Naive thymus-derived CD4-positive, alpha-beta T cell (primary cell): ENCODE measurements at places on chromosomes 7 and 10.

DNA sequence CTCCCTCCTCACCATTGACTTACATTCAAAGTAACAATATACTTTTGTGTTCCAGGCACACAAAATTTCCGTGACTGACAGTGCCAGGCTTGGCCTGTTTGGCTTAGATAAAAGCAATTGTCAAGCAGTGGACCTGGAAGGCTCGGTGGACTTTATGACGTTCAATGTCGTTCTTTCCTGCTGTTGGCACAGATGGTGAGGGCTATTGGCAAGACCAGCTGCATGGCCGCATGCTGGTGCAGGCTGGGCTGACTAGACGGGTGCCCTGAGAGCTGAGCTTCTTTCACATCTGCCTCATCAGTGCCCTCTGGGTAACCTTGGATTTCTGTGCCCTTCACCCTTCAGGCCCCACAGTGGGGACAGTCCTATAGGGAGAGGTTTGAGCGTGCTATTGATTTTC, 45.2 kb downstream of the WIPF3 start:
- no peaks in the 10 kb centered on the region for H3K27me3 ChIP-seq
- no peak for DNase-seq
- H3K27ac ChIP-seq = no peak overlapping the region
- no peaks in the 10 kb centered on the region for H3K36me3 ChIP-seq
- H3K4me1 ChIP-seq = no peaks in the 10 kb centered on the region
- H3K4me3 ChIP-seq = no peak overlapping the region

DNA sequence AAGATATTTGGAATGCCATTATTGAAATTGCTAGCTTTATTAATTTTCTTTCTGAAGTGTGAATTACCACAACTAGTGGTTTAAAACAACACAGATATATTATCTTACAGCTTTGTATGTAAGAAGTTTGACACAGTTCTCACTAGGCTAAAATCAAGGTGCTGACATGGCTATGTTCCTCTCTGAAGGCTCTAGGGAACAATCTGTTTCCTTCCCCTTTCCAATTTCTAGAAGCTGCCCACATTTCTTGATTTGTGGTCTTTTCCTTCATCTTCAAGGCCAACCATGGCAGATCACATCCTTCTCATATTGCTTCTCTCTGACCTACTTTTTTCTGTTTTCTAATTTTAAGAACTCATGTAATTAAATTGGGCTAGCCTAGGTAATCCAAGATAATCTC, 43.3 kb upstream of the SLC26A3 start:
- no peak for DNase-seq
- H3K4me3 ChIP-seq = no peak overlapping the region
- H3K4me1 ChIP-seq = no peaks in the 10 kb centered on the region
- no peak overlapping the region for H3K27ac ChIP-seq
- no peaks in the 10 kb centered on the region for H3K27me3 ChIP-seq

DNA sequence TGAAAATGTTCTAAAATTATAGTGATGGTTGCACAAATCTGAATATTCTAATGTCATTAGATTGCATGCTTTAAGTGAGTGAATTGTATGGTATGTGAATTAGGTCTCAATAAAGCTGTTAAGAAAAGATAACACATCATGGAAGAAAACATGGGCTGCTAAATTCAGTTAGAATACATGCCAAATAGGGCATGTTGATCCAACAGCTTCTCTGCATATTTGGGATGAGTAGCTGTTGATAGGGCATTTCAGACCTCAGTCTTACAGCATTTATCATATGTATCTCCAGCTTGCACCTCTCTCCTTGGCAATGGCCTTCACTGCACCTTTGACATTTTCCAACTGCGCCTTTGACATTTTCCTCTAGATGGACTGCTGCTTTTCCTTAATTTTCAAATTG, 13.2 kb downstream of the CREB5 start:
- DNase-seq = no peak
- no peaks in the 10 kb centered on the region for H3K36me3 ChIP-seq
- H3K27me3 ChIP-seq = peaks cover 7% of the 10 kb centered on the region
- H3K27ac ChIP-seq = no peak overlapping the region
- no peak overlapping the region for H3K4me3 ChIP-seq
- H3K4me1 ChIP-seq = no peaks in the 10 kb centered on the region

- H3K4me1 ChIP-seq = no peaks in the 10 kb centered on the region
- DNase-seq = no peak
- H3K27me3 ChIP-seq = no peaks in the 10 kb centered on the region
- H3K36me3 ChIP-seq = no peaks in the 10 kb centered on the region
- H3K4me3 ChIP-seq = no peak overlapping the region
Observed at GRCh38 chr7:124655990-124656389, 109.6 kb downstream of the GPR37 start.

DNA sequence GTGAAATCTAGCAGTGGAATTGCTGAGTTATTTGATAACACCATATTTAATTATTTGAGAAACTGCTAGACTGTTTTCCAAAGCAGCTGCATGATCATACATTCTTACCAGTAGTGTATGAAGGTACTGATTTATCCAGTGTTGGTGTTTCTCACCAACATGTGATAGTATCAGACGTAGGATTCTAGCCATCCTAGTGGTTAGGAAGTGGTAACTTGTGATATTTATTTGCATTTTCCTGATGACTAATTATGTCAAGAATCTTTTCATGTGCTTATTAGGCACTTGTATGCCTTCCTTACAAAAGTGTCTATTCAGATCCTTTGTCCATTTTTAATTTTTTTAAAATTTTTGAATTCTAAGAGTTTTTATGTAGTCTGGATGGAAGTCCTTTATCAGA, 54.2 kb upstream of the PLXDC2 start:
- H3K36me3 ChIP-seq = no peaks in the 10 kb centered on the region
- H3K27me3 ChIP-seq = no peaks in the 10 kb centered on the region
- H3K4me3 ChIP-seq = no peak overlapping the region
- no peaks in the 10 kb centered on the region for H3K4me1 ChIP-seq

GRCh38 chr10:74909670-74910069, 83.3 kb downstream of the KAT6B start:
- H3K27ac ChIP-seq = no peak overlapping the region
- H3K4me1 ChIP-seq = peaks cover 6% of the 10 kb centered on the region
- H3K4me3 ChIP-seq = no peak overlapping the region
- H3K36me3 ChIP-seq = no peaks in the 10 kb centered on the region
- DNase-seq = no peak

- H3K27ac ChIP-seq = no peak overlapping the region
- H3K4me3 ChIP-seq = no peak overlapping the region
- DNase-seq = no peak
- no peaks in the 10 kb centered on the region for H3K4me1 ChIP-seq
- H3K27me3 ChIP-seq = no peaks in the 10 kb centered on the region
- H3K36me3 ChIP-seq = no peaks in the 10 kb centered on the region
Observed at GRCh38 chr10:55550236-55550635, 749.2 kb upstream of the PCDH15 start.

DNA sequence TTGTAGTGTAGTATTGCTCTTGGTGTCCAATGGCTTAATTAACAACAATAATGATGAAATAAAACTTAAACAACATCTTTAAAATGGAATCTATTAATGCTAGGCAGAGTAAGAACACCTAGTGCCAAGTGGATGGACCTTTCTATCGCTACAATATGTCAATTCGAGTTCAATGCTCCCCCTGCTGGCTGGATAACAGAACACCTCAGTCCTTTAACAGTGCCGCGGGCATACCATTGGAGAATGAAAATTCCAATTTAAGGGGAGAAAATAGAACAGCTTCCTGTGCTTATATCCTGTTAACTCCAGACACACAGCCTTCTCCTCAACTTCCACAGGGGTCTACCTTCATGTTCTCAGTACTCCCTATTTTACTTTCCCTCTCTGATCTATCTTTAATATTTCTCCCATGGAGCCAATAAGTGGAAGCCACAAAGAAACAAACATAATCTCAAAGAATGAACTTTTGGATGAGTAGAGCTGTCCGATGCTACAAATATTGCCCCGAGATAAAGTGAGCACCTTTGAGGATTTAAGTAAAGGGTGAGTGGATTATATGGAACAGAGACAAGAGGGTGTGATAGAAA, 41.4 kb downstream of the COL1A2 start:
- peak; percentile 50 for DNase-seq
- no peaks in the 10 kb centered on the region for H3K4me1 ChIP-seq
- no peak overlapping the region for H3K4me3 ChIP-seq

- H3K36me3 ChIP-seq = no peaks in the 10 kb centered on the region
- no peak for DNase-seq
- no peaks in the 10 kb centered on the region for H3K4me1 ChIP-seq
- H3K27me3 ChIP-seq = no peaks in the 10 kb centered on the region
- H3K27ac ChIP-seq = no peak overlapping the region
- H3K4me3 ChIP-seq = no peak overlapping the region
Observed at GRCh38 chr7:15554744-15555143, 7.1 kb downstream of the AGMO start.

DNA sequence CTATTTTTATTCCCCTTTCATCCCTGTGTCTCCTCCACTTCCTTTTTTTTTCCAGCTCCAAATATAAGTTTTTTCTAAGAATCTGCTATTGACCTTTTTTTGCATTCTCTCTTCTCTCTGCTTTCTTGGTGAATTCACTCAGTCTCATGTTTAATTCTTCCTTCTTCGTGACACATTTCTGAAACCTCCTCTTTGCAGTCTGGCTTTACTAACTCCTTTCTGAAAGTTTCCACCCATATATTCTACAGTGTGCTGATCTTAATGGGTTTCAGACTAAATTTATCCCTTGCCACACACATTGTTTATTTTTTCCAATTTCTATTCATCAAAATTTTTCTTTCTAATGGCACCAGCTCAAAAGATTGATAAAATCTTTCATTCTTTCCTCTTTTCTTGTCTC, 47.8 kb upstream of the CALD1 start:
- H3K4me3 ChIP-seq = no peak overlapping the region
- no peaks in the 10 kb centered on the region for H3K36me3 ChIP-seq
- no peak for DNase-seq
- no peaks in the 10 kb centered on the region for H3K27me3 ChIP-seq
- H3K27ac ChIP-seq = no peak overlapping the region

DNA sequence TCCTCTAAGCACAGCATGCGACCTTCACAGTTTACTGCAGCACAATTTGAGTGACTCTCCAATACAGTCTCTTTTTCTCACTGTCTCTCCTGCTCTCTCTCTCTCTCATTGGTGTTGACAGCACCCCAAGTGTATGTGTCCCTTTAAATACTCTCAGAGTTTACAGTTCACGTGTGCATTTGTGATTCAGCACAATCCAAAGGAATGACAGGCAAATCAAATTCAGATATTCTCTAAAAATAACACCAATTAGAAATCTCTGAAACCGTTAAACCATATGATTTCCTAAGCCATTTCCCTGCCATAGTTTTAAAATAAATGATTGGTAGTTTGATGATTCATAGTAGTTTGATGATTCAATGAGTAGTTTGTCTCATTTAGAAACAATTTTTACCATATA, 104.0 kb upstream of the GAD2 start:
- H3K36me3 ChIP-seq = no peaks in the 10 kb centered on the region
- no peak for DNase-seq
- no peak overlapping the region for H3K27ac ChIP-seq
- H3K4me1 ChIP-seq = no peaks in the 10 kb centered on the region
- H3K27me3 ChIP-seq = no peaks in the 10 kb centered on the region
- no peak overlapping the region for H3K4me3 ChIP-seq

DNA sequence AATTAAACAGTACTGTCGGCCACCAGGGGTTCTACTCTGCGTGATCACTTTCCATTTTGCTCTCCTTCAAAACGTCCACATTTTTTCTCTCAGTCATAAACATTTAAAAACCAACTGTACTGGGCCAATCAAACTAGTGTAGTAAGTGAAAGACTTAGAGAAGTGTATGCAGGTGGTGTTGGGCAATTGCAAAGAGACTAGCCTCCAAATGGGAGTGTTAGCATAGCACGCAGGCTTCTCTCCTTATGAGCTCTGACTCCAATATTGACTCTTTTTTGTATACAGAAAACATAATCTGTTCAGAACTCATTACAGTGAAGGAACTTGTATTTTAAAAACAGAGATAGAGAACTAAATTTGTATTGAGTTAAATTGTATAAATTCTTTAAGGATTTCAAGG, 150.6 kb downstream of the SDK1 start:
- no peaks in the 10 kb centered on the region for H3K4me1 ChIP-seq
- DNase-seq = no peak
- H3K27me3 ChIP-seq = no peaks in the 10 kb centered on the region
- no peaks in the 10 kb centered on the region for H3K36me3 ChIP-seq

GRCh38 chr10:74055383-74056049, 57.6 kb downstream of the VCL start:
- no peak overlapping the region for H3K4me3 ChIP-seq
- DNase-seq = no peak
- H3K36me3 ChIP-seq = no peaks in the 10 kb centered on the region

GRCh38 chr7:47461161-47461560, 120.8 kb downstream of the TNS3 start:
- no peak overlapping the region for H3K4me3 ChIP-seq
- H3K27me3 ChIP-seq = no peaks in the 10 kb centered on the region
- no peak overlapping the region for H3K27ac ChIP-seq
- H3K36me3 ChIP-seq = no peaks in the 10 kb centered on the region
- H3K4me1 ChIP-seq = no peaks in the 10 kb centered on the region

DNA sequence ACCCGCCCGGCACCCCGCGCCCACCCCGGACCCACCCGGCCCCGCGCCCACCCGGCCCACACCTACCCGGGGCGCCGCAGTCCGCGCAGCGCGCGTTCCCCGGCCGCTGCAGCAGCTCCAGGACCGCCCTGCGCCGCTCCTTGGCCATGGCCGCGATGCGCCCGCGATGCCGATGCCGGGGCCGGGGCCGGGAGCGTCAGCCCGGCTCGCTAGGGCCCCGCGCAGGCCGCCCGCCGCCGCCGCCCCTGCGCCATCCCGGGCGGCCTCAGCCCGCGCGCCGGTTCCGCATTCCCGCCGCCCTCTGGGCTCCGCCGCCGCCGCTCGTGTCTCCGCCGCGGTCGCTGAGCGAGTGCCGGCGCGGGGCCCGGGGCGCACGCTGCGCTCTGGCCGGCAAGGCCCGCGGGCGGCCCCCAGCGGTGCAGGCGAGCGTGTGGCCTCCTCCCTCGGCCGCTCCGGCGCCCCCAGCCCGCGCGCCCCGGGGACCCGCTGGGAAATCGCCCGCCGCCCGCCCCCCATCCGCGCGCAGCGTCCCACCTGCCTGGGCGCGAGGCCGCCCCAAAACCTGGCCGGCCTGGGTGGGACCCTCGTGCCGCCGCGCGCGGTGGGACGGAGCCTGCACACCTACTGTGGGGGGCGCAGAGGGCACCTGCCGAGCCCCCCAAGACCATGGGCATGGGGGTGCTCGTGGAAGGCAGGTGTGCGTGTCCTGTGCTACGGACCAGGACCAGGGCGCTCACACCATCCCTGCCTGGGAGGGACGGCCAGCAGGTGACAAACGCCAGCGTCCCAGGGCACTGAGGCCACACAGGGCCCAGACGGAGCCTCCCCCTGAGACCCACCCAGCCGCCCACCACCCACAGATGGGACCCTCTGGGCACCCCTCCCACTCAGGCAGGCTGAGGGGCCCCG, at the start of gene ADAP1:
TSS of gene ADAP1 (minus strand) at position 351 of the 909 bp plus-strand sequence. CDS start at position 148, 203 bp downstream.
- no peaks in the 10 kb centered on the region for H3K27me3 ChIP-seq
- no peak within 1 kb of the TSS for H3K27ac ChIP-seq
- no peaks in the 10 kb centered on the region for H3K4me1 ChIP-seq
- H3K36me3 ChIP-seq = no peaks in the 10 kb centered on the region
- no peak within 1 kb of the TSS for H3K4me3 ChIP-seq
